Neural progenitor cell (in vitro differentiated cells): ENCODE measurements at places on chromosomes 5 and 9. TPM values are rescaled to one million over a fixed set of nuclear protein-coding genes. Genes with fewer than 3 reads are reported as not detected.

- no peak for DNase-seq
Observed at GRCh38 chr9:82417501-82417900, 428.9 kb downstream of the SPATA31D1 start.

GRCh38 chr9:6973762-6974161, 216.0 kb downstream of the KDM4C start:
- no peak for DNase-seq

DNA sequence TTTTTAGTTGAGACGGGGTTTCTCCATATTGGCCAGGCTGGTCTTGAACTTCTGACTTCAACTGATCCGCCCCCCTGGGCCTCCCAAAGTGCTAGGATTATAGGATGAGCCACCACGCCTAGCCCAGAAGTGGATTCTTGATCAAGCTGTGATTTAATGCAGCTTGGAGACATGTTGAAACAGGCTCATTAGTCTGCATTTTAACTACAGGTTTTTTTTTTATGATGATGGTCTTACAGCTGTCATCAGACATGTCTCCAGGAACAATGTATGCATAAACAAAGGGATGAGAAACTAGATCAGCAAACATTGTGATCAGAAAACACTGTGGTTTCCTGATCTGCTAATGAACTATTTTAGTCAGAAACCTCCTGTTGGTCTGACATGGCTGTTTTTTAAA, 30.0 kb upstream of the PLPP1 start:
- no peak for DNase-seq

GRCh38 chr9:94668418-94668927, 29.2 kb upstream of the FBP1 start:
- DNase-seq = no peak

DNA sequence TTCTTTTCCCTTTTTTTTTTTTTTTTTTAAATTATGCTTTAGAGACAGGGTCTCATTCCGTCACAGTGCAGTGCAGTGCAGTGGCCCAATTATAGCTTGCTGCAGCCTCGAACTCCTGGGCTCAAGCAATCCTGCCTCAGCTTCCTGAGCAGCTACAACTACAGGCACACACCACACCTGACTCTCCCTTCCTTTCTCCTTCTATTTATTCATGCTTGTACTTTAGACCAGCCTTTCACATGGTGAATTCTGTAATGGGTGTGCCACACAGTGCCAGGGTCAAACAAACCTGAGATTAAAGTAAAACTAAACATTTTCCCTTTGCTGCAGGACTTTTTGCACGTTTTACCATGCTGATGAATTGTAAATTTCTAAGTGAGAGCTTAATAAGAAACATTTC, 8.0 kb downstream of the SH3RF2 start:
- no peak for DNase-seq

The CCL21 gene
- total RNA-seq = not detected in 2 replicates

The SIGMAR1 gene
- 37.8 and 108 TPM in 2 replicates for total RNA-seq
